NCI-H1048 (cell line): ENCODE measurements at places on chromosomes 7 and 10.

- DNase-seq = no peak
Observed at GRCh38 chr7:22849662-22850061, 27.0 kb upstream of the TOMM7 start.

GRCh38 chr7:29499932-29500331, 63.7 kb upstream of the PRR15 start:
- DNase-seq = no peak

GRCh38 chr10:9339716-9340115, 1285.2 kb downstream of the GATA3 start:
- DNase-seq = no peak

GRCh38 chr7:7512861-7513597, 22.6 kb downstream of the COL28A1 start:
- no peak for DNase-seq

DNA sequence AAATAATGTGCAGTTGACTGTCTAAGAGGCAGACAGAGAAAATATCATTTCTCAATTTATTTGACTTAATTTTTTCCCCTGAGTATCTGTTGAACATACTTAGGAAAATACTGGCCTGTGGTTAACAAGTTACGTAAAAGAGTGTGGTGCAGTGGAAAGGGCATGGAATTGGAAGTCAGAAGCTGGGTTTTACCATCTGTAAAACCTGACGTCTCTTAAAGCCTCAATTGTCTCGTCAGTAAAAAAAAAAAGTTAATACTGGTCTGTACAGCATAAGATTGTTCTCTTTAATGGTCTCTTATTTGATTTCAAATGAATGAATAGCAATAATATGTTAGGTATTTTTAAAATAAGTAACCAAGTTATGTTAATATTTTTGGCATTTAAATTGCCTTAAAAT, 67.8 kb downstream of the PHTF2 start:
- no peak for DNase-seq

DNA sequence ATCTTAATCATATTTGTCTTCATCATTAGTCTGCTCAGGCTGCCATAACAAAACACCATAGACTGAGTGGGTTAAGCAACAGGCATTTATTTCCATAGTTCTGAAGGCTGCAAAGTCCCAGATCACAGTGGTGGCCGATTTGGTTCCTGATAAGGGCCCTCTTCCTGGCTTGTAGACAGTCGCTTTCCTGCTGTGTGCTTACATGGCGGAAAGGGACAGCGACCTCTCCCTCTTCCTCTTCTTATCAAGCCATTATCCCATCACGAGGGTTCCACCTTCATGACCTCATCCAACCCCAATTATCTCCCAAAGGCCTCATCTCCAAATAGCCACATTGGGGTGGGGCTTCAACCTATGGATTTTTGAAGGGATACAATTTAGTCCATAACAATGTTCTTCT, 84.0 kb downstream of the LYZL1 start:
- no peak for DNase-seq

- DNase-seq = no peak
Observed at GRCh38 chr10:129004398-129004797, 462.6 kb upstream of the MGMT start.

GRCh38 chr10:29657719-29658274, 23.0 kb upstream of the SVIL start:
- no peak for DNase-seq

- DNase-seq = no peak
Observed at GRCh38 chr7:6608081-6608480, 7.3 kb upstream of the ZNF853 start.
